Epithelial cell of prostate (primary cell): ENCODE measurements at places on chromosomes 2 and 18.

GRCh38 chr2:68435615-68436014 lies 31.5 kb downstream of the FBXO48 start:
- DNase-seq: no peak

DNA sequence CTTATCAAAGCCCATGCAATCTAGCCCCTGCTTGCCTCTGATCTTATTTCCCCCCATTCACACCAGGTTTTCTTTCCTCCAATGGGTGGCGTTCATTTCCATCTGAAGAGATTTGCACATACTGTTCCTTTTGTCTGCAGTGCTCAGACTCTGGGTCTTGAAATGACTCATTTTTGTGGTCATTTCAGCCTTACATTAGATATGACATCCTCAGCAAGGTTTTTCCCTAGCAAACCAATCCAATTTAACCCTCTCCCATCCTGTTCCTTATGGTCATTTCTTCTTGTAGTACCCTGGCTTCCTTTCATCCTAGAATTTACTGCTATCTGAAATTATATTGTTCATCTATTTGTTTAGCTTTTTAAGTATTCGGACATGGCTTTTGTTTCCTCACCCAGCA lies 42.5 kb upstream of the SCN1A start:
- DNase-seq: no peak

- DNase-seq: no peak
Measured at GRCh38 chr2:136101042-136101441, 16.9 kb downstream of the CXCR4 start.

DNA sequence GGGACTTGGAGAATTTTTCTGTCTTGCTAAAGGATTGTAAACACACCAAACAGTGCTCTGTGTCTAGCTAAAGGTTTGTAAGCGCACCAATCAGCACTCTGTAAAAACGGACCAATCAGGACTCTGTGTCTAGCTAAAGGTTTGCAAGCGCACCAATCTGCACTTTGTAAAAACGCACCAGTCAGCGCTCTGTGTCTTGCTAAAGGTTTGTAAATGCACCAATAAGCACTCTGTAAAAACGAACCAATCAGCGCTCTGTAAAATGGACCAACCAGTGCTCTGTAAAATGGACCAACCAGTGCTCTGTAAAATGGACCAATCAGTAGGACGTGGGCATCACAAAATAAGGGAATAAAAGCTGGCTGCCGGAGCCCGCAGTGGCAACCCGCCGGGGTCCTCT lies 16.5 kb downstream of the ABI2 start:
- DNase-seq: no peak

DNA sequence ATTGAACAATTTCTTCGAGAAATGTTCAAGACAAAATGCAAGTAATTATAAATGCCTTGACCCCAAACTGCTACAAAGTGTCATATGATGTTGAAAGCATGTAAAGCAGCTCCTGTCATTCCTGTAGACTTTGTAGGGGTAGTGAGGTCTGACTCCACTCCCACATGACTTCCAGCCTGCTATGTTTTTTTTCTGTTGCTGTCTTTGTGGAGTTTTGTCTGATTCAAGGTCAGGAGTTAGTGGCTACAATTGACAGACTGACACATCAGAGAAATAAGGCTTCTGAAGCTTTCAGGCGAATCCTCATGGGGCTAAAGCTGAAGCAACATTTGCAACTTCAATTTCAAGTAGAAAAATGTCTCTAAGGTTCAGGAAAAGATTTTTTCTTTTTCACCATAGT lies 63.9 kb upstream of the CCDC195 start:
- no peak for DNase-seq

DNA sequence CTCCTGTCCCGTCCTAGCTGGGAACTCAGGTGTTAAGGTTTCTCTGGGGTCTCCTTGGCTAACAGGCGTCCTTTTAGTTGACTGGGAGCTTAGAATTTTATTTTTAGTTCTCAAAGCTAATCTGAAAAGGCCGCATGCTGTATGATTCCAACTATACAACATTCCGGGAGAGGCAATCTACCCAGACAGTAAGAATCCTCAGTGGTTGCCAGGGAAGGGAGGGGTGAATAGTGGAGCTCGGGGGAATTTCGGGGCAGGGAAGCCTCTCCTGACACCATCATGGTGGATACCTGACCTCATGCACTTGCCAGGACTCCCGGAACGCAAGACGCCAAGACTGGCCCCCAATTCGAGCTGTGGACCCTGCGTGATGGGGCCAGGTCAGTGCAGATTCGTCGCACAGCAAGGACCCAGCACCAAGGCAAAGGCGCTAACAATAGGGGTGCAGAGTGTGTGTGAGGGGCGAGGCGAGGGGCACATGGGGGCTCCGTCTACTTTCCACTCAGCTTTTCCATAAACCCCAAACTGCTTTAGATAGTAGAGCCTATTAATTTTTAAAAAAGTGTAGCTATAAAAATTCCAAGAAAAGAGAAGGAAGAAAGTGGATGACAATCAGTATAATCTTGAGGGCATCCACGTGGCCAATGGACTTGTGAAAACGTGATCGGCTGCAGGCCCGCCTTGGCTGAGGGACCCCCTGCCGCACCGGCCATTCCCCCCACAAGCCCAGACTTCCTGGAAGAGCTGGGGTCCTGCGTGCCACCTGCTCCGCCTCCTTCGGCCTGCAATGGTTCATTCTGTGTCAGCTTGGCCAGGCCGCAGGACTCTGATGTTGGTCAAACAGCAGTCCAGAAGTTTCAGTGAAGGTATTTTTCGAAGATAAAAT lies 17.3 kb downstream of the PDCD1 start:
- DNase-seq: no peak

DNA sequence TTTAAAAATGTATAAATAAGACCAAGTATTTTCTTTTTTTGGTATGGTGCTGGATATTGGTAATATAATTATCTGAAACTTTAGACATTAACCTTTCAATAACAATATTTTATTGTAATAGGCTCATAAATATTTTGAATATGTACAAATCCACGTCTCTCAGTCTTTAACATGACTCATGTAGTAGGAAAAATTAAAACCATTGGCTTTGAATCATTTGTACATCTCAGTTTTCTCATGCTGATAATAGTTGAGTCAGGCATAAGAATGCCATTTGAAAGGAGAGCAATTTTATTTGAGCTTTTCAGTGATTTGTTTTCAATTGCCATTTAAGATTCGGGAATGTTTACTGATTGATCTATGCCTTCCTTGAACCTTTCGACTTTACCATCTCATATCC lies 364.8 kb downstream of the TGIF1 start:
- no peak for DNase-seq

GRCh38 chr2:101972621-101973434 lies 18.9 kb upstream of the IL1R2 start:
- no peak for DNase-seq

GRCh38 chr18:731185-731584 lies 18.8 kb upstream of the ENOSF1 start:
- DNase-seq: no peak

GRCh38 chr2:101371636-101372035 lies 15.7 kb downstream of the CREG2 start:
- no peak for DNase-seq

DNA sequence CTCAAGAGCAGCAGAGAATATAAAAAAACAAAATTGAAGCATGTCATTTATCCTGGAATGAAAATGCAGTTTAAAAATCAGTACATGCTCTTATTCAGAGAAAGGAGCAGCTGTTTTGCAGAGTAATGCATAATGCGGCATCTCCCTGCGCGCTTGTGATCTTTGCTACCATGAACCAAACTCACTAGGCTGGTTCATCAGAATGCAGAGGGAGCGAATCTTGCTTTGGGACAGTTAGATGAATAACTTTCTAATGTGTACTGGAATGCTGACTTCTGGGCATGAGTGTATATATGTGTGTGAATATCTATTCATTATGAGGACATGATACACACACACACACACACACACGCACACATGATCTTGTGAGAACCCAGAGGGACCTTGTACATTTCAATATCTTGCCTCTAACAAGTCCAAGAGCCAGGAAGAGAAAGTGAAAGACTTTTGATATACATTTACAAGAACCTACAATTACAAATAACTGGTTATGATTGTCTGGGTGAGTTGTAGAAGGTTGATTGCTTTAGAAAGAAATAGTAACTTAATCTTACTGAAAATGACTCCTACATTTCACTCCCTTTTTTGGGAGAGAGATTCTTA lies 54.1 kb upstream of the THOC1 start:
- DNase-seq: no peak

DNA sequence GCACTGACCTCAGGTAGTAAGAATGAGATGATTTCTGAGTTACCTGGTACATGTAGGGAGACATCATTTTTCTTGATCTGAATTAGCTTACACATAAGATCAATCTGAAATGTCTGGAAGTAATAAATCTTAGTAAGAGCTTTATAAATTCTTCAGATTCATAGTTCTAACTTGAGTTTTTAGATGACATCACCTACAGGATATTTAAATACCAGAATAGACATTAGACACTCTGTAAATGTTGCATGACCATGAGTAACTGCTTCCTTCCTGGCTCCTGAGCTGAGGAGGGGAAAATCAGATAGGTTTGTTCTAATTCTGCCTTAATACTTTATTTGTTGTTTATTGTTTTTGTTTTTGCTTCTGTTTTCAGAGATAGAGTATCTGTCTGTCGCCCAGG lies 181.8 kb downstream of the PHLPP1 start:
- peak; percentile 12 for DNase-seq

- DNase-seq: no peak
Measured at GRCh38 chr18:47530695-47531094, 279.2 kb upstream of the SKOR2 start.

DNA sequence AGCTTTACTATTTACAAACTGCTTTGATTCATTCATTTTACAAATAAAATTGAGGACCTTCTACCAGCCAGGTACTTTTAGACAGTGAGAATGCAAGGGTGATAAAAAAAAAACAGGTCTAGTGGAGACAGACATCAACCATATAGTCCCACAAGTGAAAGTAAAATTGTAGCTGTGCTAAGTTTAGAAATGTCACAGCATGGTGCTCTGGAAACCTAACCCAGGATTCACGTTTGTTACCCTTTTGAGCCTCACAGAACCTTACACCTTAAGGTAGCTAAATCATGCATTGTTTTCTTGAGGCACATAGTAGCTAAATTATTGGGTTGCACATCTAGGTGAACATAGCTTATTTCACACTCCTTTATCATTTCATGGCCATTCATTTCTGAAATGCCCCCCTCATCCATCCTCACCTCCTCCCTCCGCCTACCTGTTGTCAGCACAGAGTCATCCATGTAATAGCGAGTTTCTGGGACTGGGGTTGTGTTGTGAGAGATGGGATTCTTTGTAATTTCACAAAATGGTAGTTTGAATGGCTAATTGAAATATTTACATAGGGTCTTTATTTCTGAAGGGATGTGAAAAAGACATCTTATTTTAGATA lies 7.1 kb downstream of the MTA3 start:
- no peak for DNase-seq

DNA sequence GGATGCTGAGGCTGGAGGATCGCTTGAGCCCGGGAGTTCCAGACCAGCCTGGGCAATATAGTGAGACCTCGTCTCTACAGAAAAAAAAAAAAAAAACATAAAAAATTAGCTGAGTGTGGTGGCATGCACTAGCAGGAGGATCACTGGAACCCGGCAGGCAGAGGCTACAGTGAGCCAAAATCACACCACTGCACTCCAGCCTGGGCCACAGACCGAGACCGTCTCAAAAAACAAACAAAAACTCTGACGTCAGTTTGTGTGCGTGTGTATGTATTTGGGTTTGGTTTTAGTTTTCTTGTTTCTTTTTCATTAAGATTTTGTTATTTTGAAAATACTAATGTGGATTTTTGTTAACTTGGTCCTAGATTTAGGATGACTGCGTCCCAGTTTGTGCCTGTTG lies 19.0 kb downstream of the CEP68 start:
- DNase-seq: no peak

DNA sequence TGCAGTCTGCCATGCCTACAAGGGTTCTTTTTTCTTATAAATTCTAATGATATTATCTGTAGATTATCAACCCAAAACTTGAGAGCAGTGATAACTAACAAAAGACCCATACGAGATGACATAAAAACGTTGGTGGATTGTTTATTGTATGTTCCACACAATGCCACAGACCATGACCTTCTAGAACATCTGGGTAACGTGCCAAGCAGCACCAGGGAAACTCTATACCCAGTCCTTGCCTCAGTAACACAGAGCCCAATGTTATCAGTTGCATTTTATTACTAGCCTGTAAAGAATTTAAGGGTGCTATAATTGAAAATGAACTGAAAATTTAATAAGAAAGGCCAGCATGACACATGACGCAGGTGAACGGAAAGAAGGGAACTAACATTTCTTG lies 99.1 kb upstream of the UGP2 start:
- DNase-seq: no peak

GRCh38 chr2:2142345-2142744 lies 188.7 kb downstream of the MYT1L start:
- no peak for DNase-seq

DNA sequence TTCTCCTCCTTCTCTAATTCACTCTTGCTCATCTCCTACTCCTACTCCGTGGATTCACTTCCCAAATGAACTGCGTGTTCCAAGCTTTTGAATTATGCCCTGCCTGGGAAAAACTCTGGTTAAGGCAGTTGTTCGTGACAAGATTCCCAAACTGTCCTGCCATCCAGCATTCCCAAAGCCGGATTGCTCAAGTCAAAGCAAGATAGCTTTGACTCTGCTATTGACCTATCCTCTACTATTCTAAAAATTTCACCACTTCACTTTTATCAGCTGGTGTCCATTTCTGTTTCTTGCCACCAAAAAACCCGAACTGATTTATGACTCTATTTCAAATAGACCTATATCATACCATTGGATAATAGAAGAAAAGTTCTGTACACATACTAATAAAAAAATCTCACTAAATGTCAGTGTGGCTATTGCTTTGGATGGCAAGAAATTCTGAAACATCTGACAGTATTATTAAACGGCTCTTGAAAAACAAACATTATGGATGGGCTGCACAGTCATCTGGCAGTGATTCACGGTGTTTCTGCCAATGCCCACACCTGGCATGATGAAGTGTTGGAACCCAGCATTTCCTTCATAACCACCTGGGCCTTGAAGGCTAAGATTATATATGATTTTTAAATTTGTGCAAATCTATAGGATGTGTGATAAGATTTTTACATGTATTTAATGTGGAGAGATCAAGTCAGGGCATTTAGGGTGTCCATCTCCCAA lies 87.4 kb downstream of the NCKAP5 start:
- no peak for DNase-seq

- no peak for DNase-seq
Measured at GRCh38 chr2:134647607-134648256, 71.1 kb downstream of the TMEM163 start.

- no peak for DNase-seq
Measured at GRCh38 chr2:105144152-105144940, 97.2 kb upstream of the GPR45 start.

DNA sequence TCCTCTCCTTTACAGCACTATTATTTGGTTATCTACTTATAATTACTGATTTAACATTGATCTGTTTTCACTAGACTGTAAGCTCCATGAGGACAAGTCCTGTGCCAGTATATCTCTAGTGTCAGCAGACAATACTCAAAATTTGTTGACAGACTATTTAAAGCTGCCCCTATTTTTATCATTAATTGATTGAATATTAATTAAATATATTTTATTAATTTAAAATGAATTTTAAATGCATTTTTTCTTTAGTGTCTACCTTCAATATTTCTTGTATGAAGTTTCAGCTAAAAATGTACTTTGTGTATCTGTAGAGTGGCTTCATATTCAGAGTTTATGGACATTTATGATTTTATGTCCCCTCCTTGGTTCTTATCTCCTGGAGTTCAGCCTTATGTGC lies 26.4 kb upstream of the FHOD3 start:
- no peak for DNase-seq
